OCI-LY7 (cell line): ENCODE measurements at places on chromosomes 3 and 15. TPM values are rescaled to one million over a fixed set of nuclear protein-coding genes. Genes with fewer than 3 reads are reported as not detected.

Gene CNTN3
- total RNA-seq: not detected in 2 replicates

Gene MON1A
- total RNA-seq: 10.4 and 11.3 TPM in 2 replicates

- peak; percentile 5 for DNase-seq
Measured at GRCh38 chr15:29424118-29424517, 154.5 kb upstream of the NSMCE3 start.

DNA sequence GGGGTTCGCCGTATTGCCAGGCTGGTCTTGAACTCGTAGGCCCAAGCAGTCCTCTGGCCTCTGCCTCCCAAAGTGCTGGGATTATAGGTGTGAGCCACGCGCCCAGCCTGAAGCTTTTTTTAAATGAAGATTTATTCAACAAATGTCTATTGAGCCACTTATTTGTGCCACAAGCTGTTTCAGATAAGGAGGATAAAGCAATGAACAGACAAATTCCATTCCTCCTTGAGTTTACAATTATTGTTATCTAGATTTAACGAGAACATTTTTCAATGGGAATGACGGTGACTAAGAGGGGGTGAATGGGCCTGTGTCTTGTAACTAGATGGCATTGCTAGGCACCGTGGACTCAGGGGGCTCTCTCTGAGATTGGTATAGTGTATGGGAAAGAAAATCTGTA, 10.2 kb downstream of the PPARG start:
- no peak for DNase-seq

GRCh38 chr3:54866251-54866650, 61.6 kb downstream of the LRTM1 start:
- DNase-seq: no peak

Gene GRAMD1C
- 6.4 and 6.8 TPM in 2 replicates for total RNA-seq

Gene CYP19A1
- total RNA-seq: not detected in 2 replicates

DNA sequence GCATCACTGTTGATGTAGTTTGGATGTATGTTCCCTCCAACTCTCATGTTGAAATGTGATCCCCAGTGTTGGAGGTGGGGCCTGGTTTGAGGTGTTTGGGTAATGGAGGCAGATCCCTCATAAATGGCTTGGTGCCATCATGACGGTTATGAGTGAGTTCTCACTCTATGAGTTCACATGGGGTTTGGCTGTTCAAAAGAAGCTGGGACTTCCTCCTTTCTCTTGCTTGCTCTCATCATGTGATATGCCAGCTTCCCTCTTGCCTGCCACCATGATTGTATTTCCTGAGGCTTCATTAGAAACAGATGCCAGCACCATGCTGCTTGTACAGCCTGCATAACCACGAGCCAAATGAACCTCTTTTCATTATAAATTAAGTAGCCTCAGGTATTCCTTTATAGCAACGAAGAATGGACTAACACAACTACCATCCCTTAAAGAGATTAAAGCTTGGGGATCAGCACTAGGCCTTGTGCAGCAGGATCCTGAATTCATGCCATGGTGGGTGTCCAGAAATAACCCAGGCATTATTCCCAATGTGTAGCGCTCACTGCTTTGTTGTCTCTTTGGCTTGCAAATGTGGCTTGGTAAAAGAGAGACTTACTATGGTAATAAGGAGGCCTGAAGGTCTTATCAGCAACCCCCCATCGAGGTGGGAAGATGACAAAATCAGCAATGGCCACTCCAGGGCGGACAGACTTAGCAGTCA, 41.9 kb downstream of the NDUFB4 start:
- no peak for DNase-seq

Gene TMCO5A
- not detected in 2 replicates for total RNA-seq
